ENCODE measurements at places on chromosomes 13 and 19.
A peak's percentile ranks its signal among the peaks of the same experiment; 100 is the strongest.

DNA sequence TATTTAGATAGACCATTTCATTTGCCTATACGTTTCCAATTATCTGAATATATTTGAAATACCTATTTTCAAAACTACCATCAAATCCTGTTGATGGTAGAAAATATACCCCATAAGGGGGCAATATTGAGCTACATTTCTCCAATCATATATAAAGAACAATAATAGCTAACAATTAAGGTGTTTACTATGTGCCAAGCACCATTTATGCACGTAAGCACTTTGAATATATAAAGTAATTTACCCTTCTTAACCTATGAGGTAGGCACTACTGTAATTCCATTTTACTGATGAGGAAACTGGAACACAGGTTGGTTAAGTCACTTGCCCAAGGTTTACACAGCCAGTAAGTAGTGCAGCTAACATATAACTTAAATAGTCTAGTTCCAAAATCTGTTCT, 79.2 kb downstream of the UBL3 start:
- no peak for DNase-seq

- DNase-seq: no peak
Observed at GRCh38 chr13:98751861-98752466, 508 bp downstream of the SLC15A1 start.

DNA sequence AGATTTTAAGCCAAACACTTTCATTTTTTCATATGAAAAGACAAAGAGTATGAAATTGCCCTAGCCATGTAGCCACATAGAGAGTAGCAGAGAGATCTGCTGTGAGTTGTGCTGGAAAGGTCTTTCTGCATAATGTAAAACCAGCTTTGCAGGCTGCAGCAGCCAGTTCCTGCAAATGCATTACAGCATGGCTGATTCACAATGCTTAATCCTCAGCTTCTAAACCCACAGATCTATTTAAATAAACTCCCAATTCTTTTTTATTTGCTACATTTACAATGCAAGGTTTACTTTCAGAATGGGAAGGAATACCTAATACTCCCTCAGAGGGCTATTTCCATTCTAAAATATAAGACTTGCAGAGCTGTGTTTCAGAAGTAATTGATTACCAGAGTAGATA, 185.6 kb upstream of the STARD13 start:
- DNase-seq: no peak

DNA sequence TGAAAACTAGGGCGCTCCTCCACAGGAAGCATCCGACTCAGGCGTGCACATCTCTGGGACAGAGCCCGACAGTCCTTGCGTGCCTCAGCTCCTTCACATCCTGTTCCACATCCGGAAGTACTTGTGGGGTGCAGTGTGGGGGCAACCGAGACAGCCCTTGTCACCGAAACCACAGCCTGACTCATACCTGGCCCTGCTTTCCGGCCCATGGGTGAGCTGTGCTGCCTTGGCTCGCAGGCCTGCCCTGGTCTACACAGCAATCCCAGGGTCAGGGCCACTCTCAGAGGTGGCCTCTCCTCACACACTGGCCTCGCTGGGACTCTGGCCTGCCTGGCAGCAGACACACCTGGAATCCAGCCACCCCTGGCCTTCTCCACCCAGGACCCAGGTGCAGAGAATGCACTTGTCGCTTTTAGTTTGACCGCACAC, 100.4 kb downstream of the STK24 start:
- peak; percentile 89 for DNase-seq

DNA sequence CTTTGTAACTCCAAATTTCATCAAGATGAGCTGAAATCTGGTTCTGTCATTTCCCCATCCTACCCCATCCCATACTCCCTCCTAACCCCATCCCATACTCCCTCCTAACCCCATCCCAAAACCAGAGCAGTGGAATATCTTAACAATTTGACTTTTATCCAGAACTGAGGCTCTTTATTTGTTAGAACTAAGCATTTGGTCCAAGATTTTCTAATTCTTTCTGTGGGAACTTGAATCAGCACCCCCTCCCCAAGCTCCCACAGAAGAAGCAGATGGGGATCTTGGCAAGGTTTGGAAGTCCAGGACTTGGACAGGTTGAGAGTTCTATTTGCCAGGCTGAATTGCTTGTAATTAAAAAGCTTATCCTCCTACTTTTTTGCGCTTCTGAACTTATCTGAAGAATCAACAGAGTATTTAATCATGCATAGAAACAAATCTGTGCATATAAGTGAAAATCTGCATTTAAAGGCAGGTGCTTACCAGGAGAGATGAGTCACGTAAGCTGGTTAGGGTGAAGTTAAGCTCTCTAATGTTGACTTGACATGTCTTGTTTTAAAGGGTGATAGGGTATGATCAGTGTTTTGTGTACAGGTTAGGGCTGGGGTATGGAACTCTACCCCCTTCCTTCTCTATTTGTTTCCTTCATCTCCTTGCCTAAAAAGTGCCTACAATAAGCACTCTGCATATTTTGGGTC, 111.1 kb downstream of the COG6 start:
- DNase-seq: no peak

DNA sequence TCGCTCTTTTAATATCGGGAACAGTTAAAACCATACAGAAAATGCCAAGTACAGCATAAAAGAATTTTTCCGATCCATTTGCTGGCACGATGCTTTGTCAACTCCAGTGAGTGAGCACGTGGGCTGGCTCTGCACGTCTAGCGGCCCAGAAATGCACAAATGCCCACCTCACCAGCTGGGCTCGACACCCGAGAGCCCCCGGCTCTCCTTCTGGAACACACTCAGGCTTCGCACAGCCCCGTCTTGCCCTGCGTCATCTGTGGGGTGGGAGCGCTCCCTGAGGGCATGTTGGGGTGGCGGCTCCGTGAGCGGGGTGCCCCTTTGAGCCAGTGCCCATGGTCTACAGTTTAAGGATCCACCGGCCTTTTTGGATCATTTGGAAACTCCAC, 24.5 kb downstream of the ATP4B start:
- DNase-seq: no peak

GRCh38 chr19:6074709-6075403, 35.4 kb downstream of the RFX2 start:
- DNase-seq: no peak

- DNase-seq: peak; percentile 56
Observed at GRCh38 chr19:18194554-18195238, 1.7 kb downstream of the MPV17L2 start.

GRCh38 chr13:24228852-24229458, 68.4 kb downstream of the SPATA13 start:
- DNase-seq: no peak

GRCh38 chr19:9061879-9062278, 25.0 kb upstream of the OR1M1 start:
- no peak for DNase-seq

- no peak for DNase-seq
Observed at GRCh38 chr19:58107778-58108545, 9.9 kb upstream of the ZSCAN18 start.

DNA sequence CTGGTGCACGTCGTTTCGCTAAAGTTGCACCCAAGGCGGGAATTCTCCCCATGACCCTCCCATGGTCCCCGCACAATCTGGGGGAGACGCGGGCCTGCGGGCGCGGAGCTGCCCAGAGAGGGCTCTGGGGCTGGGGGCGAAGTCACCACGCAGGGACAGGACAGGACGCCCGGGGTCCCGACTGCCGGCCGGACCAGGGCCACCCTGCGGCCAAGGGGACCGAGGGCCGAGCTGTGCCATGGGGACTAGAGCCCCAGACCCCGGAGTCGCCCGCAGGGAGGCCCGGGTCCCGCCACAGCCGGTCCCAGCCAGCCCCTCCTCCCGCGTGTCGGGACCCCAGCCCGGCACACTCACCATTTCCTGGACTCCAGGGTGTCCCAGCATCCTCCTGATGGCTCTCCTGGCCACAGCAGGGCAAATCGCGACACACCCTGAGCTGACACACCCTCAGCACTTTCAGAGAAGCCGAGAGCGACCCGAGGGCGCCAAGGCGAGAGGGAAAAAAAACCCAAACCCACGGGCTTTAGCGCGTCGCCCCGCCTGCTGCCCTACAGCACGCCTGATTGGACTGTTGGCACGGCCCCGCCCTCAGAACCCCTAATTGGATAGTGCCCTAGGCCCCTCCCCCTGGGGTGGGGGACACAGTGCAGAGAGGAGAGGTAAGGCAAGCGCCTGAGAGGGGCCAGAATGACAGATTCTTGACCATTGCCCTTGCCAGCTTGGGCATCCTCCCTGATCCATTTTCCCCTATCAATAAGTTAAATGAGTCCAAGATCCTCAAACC, 28.6 kb downstream of the ZNF44 start:
- no peak for DNase-seq

DNA sequence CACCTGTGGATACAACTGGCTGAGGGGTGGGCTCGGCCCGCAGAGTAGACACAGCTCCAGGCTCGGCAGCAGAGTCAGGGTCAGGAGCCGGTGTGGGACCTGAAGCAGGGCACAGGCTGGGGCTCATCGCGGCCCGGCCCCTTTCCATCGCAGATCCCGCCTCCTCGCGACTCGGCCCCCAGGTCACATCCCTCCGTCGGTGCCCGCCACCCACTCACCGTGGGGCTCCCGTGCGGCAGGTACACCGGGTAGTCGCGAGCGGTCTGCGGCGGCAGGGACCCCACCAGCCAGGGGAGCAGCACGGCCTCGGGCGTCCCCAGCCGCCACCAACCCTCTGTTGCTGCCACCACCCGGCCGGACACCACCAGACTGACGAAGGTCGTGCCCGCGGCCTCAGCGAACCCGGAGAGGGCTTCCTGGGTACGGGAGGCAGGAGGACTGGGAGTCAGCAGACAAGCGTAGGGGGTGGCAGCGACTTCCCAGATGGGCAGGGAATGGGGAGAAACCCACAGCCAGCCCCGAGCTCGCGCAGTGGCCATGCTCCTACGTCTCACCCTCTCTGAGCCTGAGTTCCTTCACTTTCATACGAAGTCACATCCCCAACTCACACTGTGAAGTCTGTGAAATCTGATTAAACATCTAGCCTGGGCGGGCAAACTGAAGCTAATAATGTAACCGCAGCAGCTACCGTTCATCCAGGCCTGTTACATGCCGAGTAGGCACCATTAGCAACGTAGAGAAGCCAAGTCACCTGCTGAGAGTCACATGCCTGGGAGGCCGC, 3.7 kb downstream of the FUZ start:
- no peak for DNase-seq

DNA sequence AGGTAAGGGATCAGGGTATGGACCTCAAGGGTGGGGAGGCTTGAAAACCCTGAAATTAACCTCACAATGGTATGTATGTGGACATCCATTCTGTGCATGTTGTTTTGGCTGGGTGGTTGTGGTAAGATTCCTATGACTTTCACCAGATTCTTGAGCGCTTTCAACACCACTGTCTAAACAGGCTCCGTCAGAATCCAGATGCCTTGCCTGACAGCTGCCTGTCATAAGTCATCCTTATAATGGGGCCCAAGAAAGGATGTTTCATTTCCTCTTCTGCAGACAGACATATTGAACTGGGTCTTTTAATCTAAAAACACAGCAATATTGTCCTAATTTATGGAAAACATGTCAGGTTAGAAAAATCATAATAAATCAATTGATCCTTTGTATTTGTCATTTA, 41.3 kb downstream of the ALOX5AP start:
- DNase-seq: no peak

- no peak for DNase-seq
Observed at GRCh38 chr13:113152984-113153809, 5.3 kb upstream of the PROZ start.

DNA sequence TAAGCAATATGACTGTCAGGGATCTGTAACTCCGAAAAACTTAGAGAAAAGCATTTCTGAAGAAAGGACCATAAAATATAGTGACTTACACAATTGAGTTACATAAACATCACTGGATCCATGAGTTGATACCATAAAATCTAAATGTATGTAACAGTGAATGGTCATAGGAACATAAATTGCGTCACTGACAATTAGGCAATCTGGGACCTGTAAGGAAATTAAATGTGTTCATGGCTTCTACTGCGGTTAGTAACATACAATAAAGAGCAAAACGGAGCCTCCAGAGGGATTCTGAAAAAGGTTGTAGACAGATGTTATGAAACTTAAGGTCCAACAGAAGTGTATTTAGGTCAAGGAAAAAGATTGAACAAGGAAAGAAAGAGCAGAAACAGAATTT, 27.1 kb downstream of the POU4F1 start:
- DNase-seq: no peak

GRCh38 chr13:35954207-35954560, 177.0 kb downstream of the DCLK1 start:
- DNase-seq: no peak

GRCh38 chr13:53560556-53560955, 531.9 kb downstream of the OLFM4 start:
- DNase-seq: no peak

DNA sequence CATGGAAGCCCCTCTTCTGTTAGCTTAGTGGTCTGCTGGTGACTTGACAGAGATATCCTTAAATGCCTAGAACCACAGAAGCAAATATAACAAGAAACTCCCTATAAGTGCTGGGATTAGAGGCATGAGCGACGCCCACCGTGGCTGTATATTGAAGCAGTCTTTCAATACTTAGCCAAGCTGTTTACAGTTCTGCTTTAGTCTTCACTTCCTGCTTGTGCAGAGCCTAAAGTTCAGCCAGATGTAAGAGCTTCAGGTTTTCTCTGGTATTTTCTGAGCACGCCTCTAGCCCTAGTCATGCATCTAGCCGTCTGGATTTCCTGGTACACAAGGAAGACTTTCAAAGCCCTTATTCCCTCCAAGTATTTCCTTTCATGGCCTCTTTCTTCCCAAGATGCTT, 28.5 kb downstream of the TRPM4 start:
- DNase-seq: no peak

- no peak for DNase-seq
Observed at GRCh38 chr19:28023064-28023463, 1189.9 kb downstream of the UQCRFS1 start.

GRCh38 chr13:108957369-108958012, 328.1 kb downstream of the MYO16 start:
- no peak for DNase-seq

- DNase-seq: no peak
Observed at GRCh38 chr13:109355875-109356434, 430.4 kb downstream of the IRS2 start.

- no peak for DNase-seq
Observed at GRCh38 chr13:37966266-37966665, 96.7 kb upstream of the TRPC4 start.

DNA sequence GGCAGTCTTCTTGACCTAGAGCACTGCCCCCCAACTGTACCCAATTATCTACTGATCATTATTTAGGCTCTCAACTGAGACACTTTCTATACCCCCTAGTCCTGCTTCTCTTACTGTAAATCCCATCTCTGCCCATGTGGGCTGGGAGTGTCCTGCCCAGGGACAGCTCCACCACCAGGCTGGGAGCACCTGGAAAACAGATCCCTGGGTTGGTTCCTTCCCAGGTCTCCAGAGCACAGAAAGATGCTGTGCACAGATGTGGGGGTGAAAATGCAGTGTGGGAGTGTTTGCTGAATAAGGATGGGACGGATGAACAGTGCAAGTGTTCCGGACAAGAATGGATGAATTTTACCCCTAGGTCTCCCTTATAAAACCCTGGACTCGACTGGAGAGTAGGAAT, 12.7 kb downstream of the CYP4F2 start:
- no peak for DNase-seq

GRCh38 chr19:38877781-38878574, at the start of gene RINL:
TSS of gene RINL (minus strand) at chr19:38878275. CDS start at chr19:38876742, 1,533 bp downstream.
- peak; percentile 84 for DNase-seq
